Fibroblast of the aortic adventitia (primary cell): ENCODE measurements at places on chromosomes 1 and 21. TPM values are rescaled to one million over a fixed set of nuclear protein-coding genes. Genes with fewer than 3 reads are reported as not detected.

The LDLRAD1 gene
- not detected in 2 replicates for total RNA-seq

The NHLH2 gene
- not detected in 2 replicates for total RNA-seq

The PRKAA2 gene
- 0.16 and 3.7 TPM in 2 replicates for total RNA-seq

The DAB1 gene
- 0.45 and 3.2 TPM in 2 replicates for total RNA-seq

The TDRD10 gene
- total RNA-seq: not detected in 2 replicates
